ENCODE measurements at places on chromosomes 13 and 19.

GRCh38 chr19:40923934-40924391 lies 41.9 kb upstream of the CYP2A7 start:
- no peak for DNase-seq

GRCh38 chr19:17234911-17235299 lies 8.9 kb downstream of the OCEL1 start:
- DNase-seq: peak; percentile 74

DNA sequence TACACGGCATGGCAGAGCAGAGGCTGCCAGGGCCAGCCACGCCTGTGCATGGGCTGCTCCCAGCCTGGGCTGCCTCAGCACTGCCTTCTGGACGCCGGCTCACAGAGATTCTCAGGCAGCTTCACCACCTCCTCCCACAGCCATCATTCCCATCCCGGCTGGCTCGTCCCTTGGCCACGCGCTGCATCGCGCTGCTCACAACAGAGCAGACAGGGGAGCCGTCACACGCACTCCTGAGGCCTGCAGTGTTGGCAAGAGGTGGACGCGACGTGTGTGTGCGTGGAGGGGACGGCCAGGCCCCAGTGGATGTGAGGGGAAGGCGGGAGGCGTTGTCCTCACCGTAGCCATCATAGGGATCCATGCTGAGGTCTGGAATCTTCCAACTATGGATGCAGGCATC lies 7.6 kb upstream of the PRKD2 start:
- no peak for DNase-seq

- DNase-seq: peak; percentile 71
Measured at GRCh38 chr13:111846391-111847159, 220.4 kb upstream of the SOX1 start.

DNA sequence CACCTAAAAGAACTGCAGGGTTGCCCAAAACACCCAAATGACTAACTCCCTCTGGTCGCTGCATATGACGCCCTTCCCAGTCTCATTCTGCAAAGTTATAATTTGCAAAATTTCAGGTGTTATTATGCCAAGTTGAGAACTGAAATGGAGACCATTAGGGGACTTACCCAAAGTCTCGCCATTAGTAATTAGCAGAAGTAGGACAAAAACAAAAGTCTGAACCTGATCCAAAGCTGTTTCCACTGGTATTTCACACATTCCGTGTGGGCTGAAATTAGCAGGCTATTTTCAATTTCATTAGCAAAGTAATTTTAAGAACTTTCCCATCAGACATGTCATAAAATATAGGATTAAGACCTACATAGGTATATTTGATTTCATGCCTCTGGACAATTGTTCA lies 6.8 kb downstream of the RUBCNL start:
- no peak for DNase-seq

GRCh38 chr19:6061376-6062130 lies 48.7 kb downstream of the RFX2 start:
- no peak for DNase-seq

DNA sequence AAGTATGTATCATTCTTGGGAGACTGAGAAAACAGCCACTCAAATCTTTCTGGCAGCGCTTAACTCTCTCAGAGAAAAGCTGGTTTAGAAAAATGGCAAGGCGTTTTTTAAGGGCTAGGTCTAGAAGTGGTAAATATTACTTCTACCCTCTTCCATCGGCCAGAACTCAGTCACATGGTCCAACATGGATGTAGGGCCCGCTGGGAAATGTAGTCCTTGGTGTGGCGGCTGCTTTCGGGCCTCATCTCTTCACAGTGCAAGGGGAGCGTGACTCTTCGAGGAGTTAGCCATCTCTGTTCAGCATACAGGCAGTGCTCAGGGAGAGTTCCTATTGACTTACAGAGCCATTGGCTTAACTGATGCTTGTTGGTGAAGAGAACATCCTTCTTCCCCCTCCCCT lies 6.3 kb downstream of the VSTM2B start:
- no peak for DNase-seq

DNA sequence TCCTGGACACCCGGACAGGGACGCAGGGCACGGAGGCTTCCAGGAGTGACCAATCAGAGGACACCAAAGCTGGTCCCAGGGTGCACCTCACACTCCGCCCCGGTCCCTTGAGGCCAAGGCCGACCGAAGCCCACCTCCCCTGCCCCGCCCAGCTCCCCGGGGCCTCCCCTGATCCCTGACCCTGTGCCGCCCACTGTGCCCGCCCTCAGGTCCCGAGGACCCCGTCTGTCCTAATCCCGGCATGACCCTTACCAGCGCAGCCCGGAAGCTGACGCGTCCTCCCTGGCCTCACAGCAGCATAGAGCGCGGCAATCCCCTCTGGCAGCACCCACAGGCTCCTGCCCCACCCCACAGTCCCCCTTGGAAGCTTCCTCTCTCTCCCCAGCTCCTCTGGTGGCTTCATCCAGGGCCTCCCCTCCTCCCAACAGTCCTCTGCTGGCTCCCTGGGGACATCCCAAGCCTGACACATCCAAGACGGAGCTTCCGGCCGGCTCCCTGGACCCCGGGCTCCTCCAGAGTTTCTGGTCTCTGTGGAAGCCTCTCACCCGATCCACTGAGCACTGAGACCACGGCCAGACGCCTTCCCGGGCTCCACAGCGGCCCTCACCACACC lies 7.4 kb upstream of the CDC34 start:
- DNase-seq: peak; percentile 59

DNA sequence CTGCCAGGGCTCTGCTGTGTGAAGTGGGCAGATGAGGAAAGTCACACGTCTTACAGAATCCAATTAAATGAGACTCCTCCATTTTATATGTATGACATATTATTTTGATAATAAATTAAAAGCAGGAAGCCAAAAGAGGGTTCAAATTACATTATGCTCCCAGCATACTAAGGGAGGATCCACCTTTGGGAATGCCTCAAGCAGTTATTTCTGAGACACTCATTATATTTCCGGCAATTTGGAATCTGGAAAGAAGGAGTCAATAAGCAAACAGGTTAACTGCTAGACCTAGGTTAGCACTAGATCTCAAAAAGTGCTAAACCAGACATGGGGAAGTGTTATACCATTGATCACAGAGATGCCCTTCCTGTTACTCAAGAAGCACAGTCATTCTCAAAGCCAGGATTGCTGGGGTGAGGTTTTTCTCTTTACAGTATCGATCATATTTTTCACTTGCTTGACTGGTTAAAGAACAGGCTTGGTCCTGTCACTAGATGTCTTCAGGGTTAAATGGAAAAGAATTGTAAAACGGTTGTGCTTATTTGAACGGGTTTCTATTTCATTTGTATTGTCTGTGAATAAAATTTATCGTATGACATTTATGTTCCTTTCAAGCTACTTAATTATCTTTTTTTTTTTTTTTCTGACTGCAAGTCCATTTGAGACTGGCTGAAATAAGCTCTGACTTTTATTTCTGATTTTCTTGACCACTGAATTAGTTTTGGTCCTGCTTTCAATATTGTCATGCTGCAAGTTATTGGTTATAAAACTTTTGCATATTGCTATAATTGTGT lies 523.2 kb downstream of the KLF12 start:
- DNase-seq: no peak

DNA sequence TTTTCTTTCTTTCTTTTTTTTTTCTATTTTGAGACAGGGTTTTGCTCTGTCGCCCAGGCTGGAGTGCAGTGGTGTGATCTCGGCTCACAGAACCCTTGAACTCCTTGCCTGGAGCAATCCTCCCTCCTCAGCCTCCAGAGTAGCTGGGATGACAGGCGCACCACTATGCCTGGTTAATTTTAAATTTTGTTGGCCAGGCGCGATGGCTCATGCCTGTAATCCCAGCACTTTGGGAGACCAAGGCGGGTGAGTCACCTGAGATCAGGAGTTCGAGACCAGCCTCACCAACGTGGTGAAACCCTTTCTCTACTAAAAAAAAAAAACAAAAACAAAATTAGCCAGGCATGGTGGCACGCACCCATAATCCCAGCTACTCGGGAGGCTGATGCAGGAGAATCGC lies 8.7 kb upstream of the SBNO2 start:
- no peak for DNase-seq

DNA sequence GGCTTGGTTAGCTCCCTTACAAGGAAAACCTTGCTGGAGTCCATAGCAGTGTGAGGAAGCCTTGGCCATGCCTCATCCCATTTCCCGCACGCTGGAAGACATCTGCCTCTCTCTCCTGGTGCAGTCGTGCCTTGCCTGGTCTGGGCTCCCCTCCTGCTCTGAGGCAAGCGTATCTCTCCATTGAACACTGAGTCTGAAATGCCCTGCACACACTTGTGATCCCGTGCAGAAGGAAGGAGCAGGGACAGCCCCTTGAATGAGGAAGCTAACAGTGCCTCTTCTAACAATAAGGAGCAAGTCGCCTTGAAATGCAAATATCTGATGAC lies 407 bp upstream of the ZNF440 start:
- no peak for DNase-seq

GRCh38 chr19:48648134-48648533 lies 2.1 kb upstream of the CA11 start:
- no peak for DNase-seq

DNA sequence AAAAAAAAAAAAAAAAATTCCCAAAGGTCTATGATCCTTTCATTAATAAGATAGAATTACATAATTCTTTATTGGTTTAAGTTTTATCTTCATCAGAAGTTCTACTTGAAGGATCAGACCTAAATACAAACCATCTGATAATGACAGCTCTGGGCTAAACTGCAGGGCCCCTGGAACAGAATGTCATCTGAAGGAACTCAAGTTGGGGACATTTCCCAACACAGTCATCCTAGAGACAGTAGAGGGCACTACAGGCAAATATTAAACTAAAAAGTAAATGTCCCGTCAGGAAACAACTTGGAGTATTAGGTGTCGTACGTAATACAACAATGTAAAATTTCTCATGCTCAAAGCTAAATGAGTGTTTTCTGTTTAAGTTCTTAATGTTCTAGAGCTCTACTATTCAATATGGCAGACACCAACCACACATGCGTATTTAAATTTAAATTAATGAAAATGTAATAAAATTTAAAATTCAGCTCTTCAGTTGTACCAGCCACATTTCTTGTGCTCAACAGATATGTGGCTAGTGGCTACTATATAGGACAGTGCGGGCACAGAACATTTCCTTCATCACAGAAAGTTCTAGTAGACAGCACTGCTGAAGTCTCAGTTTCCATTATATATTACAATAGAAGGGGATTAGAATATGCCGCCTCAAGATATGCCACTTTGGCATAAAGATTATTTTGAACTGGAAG lies 21.8 kb upstream of the NAXD start:
- peak; percentile 78 for DNase-seq

DNA sequence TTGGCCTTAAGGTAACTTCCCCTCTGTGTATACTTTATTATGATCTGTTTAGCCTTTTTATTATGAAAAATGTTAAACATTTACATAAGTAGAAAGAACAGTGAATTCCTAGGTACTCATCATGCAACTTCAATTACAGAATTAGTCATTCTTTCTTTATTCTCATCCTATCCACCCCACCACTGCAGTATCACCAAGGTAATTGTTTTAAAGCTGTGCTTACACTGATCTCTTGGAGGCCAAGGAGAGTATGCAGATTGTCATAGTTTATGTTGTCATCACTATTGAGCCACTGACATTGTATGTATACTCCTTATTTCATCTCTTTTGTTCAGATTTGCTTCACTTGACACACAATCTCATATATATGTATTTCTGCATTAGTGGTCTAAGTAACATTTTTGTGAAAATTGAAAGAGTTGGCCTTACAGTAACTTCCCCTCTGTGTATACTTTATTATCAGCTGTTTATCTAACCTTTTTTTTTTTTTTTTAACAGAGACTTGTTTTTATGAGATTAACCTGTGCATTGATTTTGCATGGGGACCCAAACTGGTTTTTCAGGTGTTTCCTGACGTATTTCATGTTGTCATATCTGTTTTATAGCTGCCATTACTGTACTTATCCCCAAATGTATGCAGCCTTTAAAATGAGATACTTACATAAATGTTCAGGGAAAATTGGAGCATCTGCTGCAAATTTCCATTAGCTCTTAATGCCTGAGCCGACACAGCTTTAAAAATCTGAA lies 4.5 kb downstream of the ZNF507 start:
- no peak for DNase-seq

- no peak for DNase-seq
Measured at GRCh38 chr13:35648201-35648600, 171.7 kb upstream of the MAB21L1 start.

DNA sequence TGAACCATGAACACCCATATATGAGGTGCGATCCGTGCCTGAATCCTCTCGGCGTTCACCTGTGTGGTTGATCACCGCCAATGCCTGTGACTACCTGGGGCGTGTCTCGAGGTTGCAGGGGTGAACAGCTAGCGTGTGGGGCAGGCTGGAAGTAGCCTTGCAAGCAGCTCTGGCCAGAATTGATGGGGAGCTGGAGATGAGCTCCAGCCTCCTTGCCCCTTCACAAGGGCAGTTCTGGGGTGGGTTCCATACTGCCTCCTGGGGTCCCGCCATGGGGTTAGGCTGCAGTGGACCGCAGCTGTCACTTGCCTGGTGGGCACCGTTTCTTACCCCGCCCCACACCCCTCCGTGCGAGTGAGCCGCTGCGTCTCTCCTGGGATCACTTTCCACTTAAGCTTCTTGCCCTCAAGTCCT lies 154.5 kb upstream of the SOX1 start:
- DNase-seq: no peak

DNA sequence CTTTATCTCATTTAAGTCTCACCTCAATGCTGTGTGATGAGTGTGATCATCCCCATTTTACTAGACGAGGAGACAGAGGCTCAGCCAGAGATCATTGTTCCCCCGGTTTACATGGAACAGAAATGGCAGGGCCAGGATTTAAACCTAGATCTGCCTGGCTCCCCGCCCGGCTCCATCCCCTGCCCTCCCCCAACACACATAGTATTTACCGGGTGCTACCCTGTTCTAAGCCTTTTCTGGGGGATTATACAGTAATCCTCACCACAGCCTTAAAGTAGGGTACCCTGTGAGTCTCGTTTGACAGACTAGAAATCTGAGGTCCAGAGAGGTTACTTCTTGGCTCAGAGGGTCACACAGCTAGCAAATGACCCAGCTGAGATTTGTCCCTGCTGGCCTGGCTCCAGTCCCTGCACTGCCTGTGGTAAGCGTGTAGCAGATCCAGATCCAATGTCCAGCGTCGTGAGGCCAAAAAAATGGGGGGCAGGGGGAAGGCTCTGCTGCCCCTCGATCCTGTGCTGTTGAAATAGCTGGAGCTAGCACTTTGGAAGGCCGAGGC lies 3.8 kb upstream of the KLC3 start:
- no peak for DNase-seq

GRCh38 chr19:2488405-2488941 lies 12.5 kb downstream of the GADD45B start:
- DNase-seq: peak; percentile 15

- DNase-seq: no peak
Measured at GRCh38 chr13:44309794-44310757, 63.5 kb upstream of the SERP2 start.

Measured in NB4 (cell line).